Stimulated activated CD4-positive, alpha-beta T cell treated with anti-CD3 and anti-CD28 coated beads, TNF-alpha, amount 100 ng/mL, for 1 hour (primary cell): ENCODE measurements at places on chromosomes 4 and X.

DNA sequence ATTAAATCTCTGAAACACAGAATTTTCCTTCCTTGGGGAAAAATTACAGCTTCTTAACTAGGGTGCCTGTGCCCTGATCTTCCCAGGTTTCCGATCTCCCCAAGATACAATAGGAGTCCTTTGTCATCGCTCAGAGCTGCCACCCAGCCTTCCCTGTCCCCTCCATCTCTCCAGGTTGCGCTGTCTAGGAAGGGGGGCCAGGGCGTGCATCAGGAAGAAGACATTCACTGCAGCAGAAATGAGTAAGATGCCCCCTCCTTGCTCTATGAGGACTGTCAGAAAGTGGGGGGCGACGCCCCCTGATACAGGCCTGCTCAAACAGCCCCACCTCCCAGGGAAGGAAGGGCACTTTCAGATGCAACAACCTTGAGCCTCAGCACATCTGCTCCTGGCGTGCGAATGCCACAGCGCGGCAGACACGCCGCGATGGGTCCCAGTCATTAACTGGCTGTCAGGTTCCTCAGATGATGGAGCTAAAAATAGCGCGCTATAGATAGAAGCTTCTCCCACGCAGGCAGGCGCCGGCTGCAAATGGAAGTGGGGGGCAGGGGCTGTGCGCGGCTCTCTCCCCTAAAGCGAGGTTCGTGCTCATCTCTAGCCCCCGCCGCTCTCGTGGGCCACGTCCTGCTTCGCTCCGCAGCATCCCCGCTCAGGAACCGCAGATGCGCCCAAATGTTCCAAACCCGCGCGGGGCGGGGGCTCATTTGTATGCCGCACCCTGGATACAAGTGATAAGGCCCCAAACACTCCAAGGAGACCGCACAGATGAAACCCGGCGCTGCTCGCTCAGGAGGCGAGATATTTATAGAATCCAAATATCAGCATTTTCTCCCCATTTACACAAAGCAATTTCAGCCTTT is 57.6 kb upstream of the LGI2 start:
- DNase-seq = no peak

DNA sequence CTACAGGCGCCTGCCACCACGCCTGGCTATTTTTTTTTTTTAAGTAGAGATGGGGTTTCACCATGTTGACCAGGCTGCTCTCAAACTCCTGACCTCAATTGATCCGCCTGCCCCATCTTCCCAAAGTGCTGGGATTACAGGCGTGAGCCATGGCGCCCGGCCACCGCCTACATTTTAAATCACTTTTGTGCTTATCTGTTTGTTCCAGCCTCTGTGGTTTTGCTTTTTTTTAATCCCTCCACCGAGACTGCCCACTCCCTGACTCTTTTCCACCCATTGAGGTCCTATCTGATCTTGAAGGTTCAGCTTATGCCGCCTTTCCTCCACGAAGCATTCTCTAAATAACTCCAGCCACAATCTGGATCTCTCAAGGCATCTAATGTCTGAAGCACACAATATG is 73.5 kb downstream of the CHRDL1 start:
- no peak for DNase-seq

DNA sequence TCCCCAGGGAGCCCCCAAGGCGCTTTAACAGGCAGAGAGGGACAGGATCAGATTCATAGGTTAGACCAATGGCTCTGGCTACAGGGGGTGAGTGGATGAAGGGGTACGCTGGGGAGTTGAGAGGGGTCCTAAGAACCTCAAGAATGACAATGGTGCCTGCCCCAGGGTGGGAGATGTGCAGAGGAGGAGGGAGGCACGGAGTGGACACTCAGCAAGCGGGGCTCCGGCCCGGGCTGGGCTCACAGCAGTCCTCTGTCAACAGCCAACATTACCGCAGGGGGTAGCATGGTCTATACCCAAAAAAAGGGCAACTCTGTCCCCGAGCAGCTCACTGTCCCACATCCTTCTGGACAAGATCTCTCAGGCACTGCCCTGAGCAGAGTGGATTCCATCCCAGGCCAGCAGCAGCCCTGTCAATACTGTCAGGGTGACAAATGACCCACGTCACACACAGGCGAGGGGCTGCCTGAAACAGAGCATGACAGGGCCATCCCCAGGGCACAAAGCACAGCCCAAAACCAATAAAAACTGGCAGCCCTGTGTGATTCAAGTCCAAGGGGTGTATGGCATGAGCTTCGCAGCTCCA is 47.7 kb upstream of the PPP2R2C start:
- no peak for DNase-seq

DNA sequence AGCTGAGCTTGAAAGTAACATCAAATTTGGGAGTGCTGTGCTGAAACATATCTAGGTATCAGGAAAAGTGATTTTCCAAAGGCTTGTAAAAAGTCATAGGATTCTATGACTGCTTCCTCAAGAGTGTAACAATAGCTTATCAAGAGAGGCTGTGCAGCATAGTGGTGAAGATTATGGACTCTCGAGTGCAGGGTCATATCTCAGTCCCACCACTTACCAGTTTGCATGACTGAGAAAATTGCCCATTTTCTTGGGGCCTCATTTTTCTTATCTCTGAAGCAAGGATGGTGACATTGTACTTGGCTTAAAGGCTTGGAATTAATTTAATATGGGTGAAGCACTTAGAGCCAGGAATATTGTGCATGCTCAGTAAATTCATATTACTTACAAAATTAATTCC is 57.2 kb downstream of the AFF1 start:
- no peak for DNase-seq

DNA sequence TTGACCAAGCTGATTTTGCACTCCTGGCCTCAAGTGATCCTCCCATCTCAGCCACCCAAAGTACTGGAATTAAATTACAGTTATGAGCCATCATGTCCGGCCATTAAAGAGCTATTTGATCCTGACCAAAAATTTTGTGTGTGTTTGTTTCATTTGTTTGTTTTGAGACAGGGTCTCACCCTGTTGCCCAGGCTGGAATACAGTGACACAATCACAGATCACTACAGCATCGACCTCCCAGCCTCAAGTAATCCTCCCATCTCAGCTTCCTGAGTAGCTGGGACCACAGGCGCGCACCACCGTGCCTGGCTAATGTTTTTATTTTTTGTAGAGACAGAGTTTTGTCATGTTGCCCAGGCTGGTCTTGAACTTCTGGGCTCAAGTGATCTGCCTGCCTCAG is 82.9 kb upstream of the RBPJ start:
- DNase-seq = no peak

DNA sequence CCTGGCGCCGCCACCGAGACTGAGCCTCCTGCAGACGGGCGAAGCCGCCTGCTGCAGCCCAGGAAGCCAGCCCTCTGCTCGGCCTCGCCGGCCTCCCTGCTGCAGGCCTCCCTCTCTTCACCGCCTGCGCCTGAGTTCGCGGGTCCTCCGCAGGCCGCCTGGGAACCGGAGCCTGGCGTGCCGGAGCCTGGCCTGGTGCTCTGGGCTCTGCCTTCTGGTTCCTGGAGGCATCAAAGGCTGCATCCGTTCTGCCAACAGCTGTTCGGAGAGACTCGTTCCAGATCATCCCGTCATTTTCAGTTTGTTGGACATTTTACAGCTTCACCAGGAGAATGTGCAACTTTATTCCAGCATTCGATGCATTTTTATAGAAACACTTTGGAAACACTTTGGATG is 178.0 kb downstream of the DCLK2 start:
- DNase-seq = no peak

DNA sequence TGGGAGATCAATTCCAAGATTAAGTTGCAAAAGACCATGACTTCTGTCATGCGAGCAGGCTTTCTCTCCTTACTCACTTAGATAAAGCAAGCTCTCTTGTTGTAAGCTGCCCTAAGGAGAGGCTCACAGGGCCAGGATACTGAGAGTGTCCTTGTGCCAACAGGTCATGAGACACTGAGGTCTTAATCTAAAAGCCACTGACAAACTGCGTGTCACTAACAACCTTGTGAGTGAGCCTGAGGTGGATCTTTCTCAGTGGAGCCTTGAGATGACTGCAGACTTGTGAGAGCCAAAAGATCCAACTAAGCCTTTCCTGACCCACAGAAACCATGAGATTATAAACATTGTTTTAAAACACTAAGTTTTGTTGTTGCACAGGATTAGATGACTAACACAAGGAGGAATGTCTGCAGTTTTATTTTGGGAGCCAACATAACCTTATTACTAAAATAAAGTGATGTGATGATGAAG is 170.5 kb downstream of the SLC39A8 start:
- DNase-seq = no peak

- no peak for DNase-seq
These were observed 181.1 kb upstream of the PRPS2 start for GRCh38 chrX:12610079-12610478.

- DNase-seq = no peak
These were observed 834 bp downstream of the PNCK start for GRCh38 chrX:153672531-153673427.

GRCh38 chr4:14669371-14669770 is 332.9 kb upstream of the CPEB2 start:
- DNase-seq = no peak

GRCh38 chrX:57573754-57574153 is 18.1 kb upstream of the ZXDB start:
- no peak for DNase-seq

DNA sequence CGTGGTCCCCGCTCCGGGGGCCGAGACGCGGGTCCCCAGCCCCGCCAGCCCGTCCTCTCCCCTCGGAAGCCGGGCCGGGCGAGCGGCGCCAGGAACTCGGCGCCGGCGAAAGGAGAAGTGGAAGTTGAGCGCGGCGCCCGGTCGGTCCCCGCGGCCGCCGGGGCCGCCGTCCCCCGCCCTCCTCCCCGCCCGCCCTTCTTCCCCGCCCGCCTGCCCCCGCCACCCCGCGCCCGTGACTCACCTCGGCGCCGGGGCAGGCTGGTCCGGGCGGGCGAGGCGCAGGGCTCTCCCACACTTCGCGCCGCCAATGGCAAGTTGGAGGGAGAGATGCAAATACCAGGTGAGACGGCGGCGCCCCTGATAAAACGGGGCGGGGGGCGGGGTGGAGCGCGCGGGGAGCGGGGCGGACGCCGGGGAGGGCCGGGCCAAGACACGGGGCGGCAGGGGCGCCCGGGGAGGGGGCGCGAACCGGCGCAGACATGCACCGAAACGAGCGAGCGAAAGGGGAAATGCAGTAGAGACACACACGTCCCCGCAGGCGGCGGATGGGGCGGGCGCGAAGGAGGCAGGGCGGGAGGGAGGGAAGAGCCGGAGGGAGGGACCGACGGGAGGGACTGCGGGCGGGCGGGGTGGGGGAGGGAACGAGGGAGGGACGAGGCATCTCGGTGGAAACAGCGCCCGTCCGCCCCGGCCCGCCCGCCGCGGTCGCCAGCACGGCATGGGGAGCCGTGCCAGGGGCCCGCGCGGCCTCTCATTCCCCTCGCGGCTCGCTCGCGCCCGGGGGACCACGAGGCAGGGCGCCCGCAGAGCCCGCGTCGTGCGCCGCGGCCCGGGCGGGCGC is at the start of gene ELF4:
Gene ELF4 (minus strand): TSS at position 119 of the 841 bp plus-strand sequence. CDS start 29,167 bp downstream, outside the sequence.
- no peak for DNase-seq

DNA sequence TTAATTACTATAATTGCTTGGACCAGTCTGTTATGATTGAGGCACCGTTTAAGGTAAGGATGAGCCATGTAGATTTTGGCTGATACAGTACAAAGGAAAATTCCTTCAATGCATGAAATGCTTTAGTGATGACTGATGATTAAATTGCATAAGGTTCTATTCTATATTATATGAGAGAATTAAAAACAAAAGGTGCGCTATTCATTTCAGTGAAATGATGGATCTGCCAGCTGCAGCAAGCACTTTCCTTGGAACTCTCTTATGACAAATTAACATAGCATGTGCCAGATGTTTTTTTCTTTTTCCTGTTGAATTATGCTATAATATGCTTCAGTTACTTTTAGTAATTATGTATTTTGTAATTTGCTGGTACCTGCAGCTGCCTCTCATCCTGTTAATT is 98.5 kb downstream of the JADE1 start:
- no peak for DNase-seq

- DNase-seq = no peak
These were observed 208.4 kb downstream of the NWD2 start for GRCh38 chr4:37452952-37453280.

DNA sequence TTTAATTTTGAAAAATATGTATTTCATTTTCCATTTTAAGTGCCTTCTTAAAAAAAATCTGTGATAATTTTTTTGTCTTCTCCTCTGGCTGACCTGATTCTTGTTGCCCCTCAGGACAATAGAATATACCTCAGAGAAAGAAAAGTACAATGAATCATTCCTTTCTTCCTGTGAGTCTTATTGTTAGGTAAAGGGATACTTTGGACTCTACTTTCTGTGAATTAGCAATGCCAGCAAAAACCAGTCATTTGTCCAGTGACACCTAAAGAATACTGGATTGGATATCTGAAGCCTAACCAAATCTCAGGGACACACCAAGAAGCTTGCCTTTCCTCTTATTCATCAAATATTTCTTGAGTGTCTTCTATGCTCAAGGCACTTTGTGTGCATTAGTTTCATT is 102.1 kb downstream of the AREG start:
- DNase-seq = no peak
